ENCODE measurements at places on chromosomes 2 and 18.

DNA sequence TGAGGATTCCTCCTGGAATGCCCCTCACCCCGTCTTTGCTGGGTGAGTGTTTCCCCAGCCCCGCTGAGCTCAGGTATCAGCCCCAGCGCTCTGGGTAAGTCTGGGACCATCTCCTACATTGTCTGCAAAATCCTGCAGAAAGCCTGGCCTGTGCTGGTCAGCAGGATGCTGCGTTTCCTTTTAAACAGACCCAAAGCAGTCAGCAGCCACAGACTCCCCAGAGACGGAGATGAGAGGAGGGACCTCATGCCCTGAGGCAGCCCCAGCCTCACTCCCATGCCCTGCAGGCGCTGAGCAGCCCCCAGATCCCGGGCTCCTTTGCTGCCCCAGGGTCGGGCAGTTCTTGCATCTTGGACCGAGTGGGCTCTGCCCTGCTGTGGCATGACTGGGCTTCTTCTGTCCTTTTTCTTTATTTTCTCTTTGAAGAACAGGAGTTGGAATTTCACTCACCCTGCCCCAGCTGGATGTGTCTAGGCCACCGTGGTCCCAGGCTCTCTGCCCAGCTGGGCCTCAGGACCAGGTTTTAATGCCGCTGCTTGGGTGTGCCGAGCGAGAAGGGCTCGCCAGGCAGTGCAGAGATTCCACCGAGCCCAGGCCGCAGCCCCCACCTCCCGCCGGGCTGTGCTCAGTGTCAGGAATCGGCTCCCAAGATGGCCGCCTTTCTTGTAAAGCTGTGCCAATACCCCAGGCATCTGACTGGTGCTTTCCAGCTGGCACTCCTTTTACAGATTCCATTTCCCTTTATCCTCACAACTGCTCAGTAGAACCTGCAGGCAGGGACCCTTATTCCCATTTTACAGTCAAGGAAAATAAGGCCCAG lies 43.6 kb downstream of the ODC1 start:
- no peak for DNase-seq

DNA sequence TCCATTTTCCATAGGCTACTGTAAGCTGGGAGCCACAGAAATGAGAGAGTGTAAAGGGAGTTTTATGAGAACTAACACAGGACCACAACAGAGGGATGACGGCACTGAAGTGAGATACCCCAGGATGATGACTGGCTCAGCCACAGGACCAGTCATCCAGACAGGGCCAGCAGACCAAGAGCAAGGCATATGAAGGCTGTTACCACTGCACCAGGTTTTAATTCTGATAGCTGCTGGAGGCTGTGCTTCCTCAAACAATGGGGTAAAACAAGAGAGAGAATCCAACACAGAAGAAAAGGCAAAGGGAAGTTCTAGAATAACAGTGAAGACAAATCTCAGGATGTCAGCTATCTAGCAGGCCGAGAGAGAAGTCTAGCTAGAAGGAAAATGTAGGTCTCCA lies 94.9 kb downstream of the BCL2 start:
- DNase-seq = no peak

DNA sequence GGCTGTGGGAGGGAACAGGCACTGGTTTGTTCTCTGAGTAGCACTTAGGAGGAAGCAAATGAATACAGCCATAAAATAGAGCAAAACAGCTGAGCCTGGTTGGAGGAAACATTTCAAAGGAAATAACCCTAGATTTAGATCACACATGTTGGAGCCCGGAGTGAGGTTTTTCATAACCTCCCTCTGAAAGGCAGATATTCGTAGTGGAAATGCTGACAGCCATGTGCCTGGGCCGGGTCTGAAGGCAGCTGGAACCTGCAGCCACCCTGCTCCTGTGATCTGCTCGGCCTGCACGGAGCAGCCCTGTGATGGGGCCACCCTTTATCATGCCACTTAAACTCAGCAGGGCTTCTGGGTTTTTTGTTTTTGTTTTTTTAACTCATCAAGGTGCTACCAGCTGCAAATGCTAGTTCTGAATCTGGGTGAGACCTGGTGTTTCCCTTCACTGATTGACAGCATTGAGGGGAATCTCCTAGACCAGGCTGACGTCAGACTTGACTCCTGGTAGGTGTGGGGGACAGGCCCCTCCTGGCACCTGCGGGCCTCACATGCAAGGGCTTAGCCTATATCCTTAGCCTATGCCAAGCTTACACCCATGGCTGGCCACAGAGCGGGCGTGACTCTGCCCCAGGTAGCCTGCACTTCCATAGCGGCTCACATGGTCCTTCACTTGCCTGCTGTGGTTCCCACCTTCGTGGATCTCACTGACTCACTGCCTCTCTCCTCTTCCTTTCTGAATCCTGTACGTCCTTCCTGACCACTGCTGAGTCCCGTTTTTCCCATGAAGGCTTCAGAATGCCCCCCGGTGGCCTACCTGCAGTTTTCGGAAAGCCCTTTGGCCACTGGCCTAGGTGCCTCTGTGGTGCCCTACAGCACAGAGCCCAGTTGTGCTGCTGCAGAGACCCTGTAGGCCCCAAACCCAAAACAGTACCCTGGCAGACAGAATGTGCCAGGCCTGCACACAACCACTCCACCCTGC lies 217.3 kb downstream of the SEPTIN10 start:
- no peak for DNase-seq

- peak; percentile 46 for DNase-seq
Observed at GRCh38 chr18:32049393-32050171, 31.0 kb downstream of the RNF125 start.

DNA sequence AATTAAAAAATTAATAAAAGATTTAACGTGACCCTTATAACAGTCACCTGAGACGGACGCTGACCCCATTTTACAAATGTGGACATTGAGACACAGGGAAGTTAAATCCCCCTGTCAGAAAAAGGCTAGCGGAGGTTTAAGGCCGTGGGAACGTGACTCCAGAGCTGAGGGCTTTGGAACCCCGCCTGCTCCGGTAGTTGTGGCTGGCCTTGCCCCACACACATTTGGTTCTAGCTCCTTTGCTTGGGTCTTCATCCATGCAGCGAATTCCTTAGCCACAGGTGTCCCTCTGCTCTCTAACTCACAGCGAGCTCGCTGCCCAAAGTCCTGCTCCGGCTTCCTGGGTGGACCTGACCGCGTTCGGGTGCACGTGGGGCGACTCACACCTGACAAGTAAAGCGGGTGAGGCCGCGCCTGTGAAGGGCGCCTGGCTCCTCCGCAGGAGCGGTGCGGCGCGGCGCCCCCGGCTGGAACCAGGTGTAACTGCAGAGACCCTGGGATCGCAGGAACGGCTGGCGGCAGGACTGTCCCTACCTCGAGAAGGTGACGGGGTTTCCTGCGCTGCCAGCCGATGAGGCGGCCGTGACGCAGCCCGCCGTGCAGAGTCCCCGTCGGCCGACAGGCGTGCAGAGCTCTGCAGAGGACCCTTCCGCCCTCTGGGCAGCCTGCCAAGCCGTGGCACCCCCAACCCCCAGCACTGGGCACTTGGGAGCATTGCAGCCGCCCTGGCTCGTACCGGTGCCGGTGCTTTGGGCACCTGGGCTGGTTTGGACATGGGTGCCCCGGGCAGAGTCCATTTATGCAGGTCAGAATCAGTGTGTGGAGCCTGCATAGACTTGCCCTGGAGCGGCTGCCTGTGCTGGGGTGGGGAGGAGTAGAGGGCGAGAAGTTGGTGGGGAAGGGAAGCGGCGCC lies 2.4 kb upstream of the PROC start:
- DNase-seq = peak; percentile 71

DNA sequence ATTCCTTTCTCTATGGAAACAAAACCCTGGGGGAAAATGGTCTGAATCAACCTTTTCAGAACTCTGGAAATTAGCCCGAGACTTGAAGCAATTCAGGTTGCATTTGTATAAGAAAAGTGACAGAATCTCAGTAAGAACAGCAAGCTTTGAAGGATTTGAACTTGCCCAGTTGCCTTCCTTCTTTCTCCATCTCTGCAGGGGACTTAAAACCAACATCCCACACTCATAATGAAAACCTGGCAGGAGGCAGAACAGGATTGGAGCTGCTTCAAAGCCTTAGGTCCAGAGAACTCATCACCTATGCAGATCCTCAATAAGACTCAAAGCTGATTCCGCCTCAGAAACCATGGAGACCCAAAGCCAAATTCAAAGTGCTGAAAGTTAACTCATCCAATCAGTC lies 790.5 kb upstream of the ID2 start:
- no peak for DNase-seq

DNA sequence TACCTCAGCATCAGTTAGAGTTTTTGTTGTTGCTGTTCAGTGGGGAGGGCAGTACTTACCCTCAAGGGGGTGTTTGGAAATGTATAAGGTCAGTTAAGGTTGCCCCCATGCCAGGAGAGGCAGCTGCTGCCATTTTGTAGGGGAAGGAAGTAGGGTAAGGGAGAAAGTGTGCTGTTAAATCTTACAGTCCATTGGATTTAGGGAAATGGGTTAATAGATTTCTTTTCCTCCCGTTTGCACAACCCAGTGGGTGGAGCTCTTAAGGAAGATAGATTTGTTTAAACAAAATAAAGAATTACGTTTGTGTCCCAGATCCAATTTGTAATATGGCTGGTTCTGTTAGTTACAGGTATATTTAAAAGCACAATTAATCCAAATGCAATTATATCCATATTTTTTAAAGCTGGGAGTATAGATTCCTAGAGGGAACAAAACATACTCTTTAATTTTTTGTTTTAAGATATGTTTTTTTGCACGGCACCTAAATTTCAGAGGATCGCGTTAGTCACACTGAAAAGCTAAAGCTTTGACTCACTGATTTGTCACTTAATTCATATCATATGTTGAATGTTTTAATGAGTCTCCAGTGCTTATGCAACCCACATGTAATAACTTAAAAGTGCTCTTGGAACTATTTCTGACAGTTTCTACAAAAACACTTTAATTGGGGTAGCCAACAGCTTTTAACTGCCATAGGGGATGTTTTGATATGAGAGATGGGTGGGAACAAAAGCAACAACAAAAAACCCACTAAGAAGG lies 9.0 kb upstream of the CWC22 start:
- no peak for DNase-seq

DNA sequence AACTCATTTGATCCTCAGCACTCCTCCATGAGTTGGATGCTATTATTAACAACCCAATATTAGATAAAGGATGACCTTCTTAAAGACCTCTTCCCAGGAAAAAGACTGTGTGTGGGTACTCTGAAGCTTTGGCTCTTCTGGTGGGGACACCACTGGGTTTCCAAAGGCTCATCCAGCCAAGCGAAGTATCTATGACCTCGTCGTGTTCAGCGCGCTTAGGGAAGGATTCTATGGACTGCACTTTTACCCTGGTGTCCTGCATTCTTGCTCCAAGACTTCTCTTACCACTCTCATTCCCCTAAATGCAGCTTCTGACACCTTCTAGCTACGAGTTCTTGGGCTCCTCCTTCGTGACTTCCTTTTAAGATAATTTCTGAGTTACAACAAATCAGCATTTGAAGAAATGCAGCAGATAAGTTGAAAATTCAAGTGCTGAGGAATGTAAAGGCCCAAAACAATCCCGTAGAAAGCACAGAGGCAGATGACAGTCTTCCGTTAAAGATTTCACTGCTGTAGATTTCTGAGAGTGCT lies 673 bp upstream of the HNMT start:
- DNase-seq = no peak

DNA sequence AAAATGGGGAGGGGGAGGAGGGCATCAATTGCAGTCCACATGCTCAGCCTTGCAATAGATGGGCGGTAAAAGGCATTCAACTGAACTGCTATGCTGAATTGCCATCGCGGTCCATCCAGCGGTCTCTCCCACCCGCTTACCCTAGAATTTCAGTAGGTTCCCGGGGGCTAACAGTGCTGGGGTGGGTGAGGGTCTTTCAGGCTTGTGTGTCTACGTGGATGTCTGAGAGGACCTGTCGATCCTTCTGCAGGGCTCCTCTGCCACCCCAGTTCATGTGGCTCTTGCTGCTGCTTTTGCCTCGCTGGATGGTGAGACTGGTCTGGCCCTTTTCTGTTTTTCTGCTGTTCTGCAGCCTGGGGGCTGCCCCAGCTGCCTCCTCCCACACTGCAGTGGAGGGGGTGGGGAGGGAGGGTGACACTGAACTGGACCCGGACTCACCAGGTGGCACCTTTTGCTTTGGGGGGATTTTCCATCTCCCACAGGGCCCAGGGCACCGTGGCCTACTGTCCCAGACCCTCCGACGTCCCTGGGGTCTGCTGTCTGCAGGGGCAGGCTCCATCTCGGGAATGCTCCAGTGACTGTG lies 14.1 kb downstream of the ACKR3 start:
- DNase-seq = no peak

GRCh38 chr2:66334237-66335029 lies 100.5 kb upstream of the MEIS1 start:
- DNase-seq = no peak

DNA sequence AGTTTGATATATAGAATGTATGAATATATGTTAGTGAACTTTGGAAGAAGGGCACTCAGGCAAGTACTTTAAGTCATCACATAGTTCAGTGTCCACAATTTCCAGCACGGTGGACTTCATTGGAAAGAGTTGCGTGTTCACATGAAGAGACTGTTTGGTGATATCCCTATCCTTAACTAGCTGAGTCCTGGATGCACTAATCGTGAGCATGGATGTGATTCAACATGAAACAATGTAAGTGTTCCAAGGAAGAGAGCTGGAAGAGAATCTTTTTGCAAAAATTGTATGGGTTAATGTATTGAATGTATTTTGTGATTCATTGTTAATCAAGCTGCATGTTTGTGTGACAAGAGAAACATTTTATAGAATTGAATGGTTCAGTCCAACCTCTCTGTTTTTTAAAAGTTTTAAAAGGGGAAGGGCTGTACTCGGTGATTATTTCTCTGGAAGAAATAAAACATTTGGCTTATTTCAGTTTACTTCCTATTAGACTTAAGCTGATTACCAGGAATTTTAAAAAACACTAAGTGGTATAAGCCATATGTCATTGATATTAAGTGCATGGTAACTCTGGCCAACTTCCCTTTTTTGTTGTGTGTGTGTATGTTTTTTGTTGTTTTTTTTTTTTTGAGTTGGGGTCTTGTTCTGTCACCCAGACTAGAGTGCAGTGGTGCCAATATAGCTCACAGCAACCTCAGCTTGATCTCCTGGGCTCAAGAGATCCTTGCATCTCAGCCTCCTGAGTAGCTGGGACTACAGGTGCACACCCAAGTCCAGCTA lies 8.6 kb downstream of the XRCC5 start:
- no peak for DNase-seq

DNA sequence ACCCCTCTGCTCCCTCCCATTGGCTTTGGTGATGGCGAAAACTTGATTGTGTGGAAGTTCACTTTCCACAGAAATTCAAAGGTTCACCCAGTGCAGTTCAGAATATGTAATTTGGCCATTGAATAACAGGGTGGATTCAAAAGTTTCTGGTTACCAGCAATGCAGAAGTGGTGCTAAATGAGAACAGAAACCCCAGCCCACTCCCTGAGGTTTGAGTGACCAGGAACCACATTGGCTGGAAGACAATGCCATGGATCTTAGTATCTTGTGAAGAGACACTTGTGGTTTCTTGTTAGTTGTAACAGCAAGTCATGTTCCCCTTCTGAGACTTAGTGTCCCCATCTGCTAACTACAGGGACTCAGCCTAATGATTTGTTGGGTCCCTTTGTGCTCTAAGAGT lies 49.8 kb downstream of the QPCT start:
- no peak for DNase-seq

All from stimulated activated CD4-positive, alpha-beta T cell treated with anti-CD3 and anti-CD28 coated beads, TNF-alpha, amount 100 ng/mL, for 24 hours (primary cell).